ENCODE measurements at places on chromosomes 13 and 19. TPM values are rescaled to one million over a fixed set of nuclear protein-coding genes. Genes with fewer than 3 reads are reported as not detected.
A peak's percentile ranks its signal among the peaks of the same experiment; 100 is the strongest.

DNA sequence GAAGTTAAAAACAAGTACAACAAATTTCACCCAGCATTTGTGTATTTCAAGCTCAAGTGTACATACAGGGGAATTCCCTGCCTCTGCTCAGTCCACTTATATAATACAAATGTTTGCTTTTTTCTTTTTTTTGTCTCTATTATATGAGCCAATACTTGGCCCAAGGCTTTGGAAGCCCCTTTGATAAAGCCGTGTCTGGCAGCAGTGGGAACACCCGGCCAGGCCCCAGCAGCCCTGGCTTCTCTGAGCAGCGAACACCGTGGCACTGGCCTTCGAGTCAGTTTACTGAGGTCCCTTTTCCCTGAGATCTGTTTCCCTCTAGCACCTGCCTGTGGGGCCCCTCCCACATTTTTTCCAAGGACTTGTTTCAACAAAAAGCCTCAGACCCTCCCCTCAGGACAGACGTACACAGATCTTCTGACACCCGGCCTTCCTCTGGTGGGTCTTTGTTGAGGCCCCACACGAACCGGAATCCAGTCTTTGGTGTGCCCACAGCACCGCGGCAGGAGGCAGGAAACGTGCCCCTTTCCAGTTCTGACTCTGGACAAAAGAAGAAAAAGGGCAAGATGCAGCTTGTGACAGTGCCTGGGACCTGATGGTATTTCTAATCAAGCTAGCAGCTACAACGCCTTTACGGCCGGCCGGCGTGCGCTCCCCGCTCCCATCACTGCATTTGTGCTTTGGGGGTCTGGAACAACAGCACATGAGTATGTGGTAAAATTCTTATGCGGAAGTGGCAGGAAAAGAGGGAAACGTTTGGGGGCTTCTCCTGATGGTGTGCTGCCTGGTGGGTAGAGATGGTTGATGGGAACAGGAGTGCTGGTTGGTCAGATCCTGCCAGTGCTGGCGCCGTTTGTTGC is 13.8 kb downstream of the SIPA1L3 start:
- DNase-seq, result no peak

- peak; percentile 40 for DNase-seq
Observed at GRCh38 chr19:18612772-18613588, at the start of gene TMEM59L. Gene TMEM59L (plus strand): TSS chr19:18612870. CDS start chr19:18612959, 89 bp downstream.

DNA sequence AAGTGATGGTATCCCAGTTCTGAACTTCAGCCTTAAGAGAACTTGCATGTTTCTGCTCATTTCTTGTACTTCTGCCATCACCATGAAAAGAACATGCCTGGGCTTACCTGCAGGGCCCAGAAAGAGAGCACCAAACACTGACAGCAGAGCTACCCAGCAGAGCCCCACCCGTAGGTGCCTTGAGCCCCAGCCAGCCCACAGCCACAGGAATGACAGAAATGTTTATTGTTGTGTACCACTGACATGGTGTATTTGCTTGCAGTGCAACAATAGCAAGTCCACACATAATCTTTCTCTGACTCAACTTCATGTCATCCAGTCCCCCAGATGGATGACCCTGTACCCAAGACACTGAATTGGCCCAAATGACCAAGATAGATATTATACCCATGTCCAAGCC is 195.2 kb downstream of the TSHZ3 start:
- DNase-seq, result no peak

GRCh38 chr13:89097994-89098393 is 1426.8 kb downstream of the SLITRK5 start:
- DNase-seq, result no peak

GRCh38 chr13:24166561-24166960 is 6.0 kb downstream of the SPATA13 start:
- no peak for DNase-seq

DNA sequence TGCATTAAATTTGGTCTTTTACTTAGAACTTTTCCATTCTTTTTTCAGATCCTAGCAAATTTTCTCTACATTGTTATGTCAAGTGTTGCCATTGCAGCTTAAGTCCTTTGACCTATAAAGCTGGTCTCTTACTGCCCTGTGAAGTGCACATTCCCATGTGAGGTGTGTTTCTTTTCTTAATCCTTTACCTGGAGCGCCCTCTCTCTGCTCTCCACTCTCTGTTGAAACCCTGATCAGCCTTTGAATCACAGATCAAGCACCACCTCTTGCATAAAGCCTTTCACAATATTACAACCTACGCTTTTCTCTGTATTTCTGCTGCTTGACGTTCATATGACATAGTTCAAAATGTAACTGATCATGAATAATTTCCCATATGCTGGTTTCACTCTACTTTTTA is 84.8 kb downstream of the PCDH17 start:
- DNase-seq, result no peak

- DNase-seq, result no peak
Observed at GRCh38 chr13:113110048-113110851, 4.7 kb downstream of the F7 start.

DNA sequence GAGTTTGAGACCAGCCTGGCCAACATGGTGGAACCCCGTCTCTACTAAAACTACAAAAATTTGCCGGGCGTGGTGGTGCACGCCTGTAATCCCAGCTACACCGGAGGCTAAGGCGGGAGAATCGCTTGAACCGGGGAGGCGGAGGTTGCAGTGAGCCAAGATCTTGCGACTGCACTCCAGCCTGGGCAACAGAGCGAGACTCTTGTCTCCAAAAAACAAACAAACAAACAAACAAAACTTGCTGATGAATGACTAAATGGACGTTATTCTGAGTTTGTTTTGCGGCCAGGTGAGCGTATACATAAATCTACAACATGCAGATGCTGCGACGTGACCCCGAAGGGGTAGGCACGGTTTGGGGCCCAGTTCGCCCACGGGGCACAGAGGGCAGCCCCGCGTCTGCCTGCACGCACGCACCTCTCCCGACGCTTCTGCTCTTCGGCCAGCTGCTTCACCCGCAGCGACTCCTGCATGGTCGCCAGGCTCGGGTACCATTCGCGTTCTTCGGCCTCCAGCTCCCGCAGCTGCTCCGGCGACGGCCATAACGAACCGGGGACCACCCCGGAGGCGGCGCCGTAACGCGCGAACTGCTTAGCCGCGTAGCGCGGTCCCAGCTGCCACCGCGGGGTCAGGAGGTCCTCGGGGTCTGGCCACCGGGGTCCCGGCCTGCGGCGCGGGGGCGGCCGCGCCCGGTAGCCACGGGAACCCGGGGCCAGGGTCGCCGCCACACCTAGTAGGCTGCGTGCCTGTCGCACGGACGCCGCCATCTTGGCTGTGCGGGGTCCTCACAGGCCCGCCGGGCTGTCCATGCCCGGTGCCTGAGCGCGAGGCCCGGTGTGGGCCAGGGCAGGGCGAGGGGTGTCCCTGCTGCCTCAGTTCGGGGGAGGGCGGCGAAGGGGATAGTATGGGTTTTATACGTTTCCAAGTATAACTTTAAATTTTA is at the start of gene GADD45GIP1:
Gene GADD45GIP1 (minus strand): TSS at position 778 of the 943 bp plus-strand sequence. CDS start 11 bp downstream, at position 767.
- peak; percentile 82 for DNase-seq

- DNase-seq, result no peak
Observed at GRCh38 chr19:46564701-46565100, 36.4 kb upstream of the CALM3 start.

DNA sequence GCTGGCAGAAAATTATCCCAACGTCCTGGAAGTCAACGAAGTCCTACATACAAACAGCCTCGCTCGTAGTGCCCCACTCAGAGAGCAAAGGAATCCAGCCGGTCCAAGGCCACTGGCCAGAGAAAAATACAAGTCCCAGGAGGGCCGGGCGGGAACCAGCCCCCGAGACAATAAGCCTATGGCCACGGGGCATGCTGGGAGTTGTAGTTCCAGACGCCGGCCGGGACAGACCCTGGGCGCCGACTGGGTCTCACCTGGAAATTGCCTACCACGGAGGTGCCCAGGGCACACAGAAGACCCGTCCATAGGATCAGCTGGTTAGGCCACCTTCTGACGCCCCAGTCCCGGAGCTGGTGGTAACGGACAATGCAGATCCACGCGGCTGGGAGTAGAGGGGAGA is 5.4 kb downstream of the TMEM150B start:
- DNase-seq, result no peak

DNA sequence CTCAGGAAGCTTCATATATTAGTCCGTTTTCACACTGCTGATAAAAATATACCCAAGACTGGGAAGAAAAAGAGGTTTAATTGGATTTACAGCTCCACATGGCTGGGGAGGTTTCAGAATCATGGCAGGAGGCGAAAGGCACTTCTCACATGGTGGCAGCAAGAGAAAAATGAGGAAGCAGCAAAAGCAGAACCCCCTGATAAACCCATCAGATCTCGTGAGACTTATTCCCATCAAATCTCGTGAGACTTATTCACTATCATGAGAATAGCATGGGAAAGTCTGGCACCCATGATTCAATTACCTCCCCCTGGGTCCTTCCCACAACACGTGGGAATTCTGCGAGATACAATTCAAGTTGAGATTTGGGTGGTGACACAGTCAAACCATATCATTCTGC is 23.1 kb downstream of the FLT3 start:
- no peak for DNase-seq

- DNase-seq, result peak; percentile 26
Observed at GRCh38 chr13:35475960-35476943, at the start of gene MAB21L1. Gene MAB21L1 (minus strand): TSS chr13:35476689. CDS start chr13:35476138, 551 bp downstream.

GRCh38 chr19:2627855-2628254 is 74.6 kb downstream of the GNG7 start:
- no peak for DNase-seq

RDH8 gene
- not detected for total RNA-seq

ELSPBP1 gene
- total RNA-seq, result not detected

C19orf53 gene
- 74.1 TPM for total RNA-seq

TYROBP gene
- 3.1 TPM for total RNA-seq

MYO1F gene
- 65.0 TPM for total RNA-seq

LRFN3 gene
- 11.4 TPM for total RNA-seq

SIPA1L3 gene
- 32.6 TPM for total RNA-seq

PEAK3 gene
- total RNA-seq, result 0.23 TPM

ZNF296 gene
- 2.3 TPM for total RNA-seq

CNFN gene
- total RNA-seq, result not detected

NBEA gene
- 7.2 TPM for total RNA-seq
